ENCODE measurements at places on chromosomes 1 and 21. TPM values are rescaled to one million over a fixed set of nuclear protein-coding genes. Genes with fewer than 3 reads are reported as not detected.

The CFHR5 gene
- total RNA-seq: not detected

The VSIG8 gene
- total RNA-seq: not detected

The BRINP3 gene
- under 0.01 TPM for total RNA-seq

The GNB1 gene
- total RNA-seq: 73.5 TPM

The FCRLB gene
- total RNA-seq: 0.90 TPM

The ARHGEF16 gene
- not detected for total RNA-seq

The ADAMTS5 gene
- 1.1 TPM for total RNA-seq
